Glomerular endothelial cell (primary cell): ENCODE measurements at places on chromosomes 3 and 15. TPM values are rescaled to one million over a fixed set of nuclear protein-coding genes. Genes with fewer than 3 reads are reported as not detected.

GRCh38 chr3:17300441-17300840 lies 415.7 kb downstream of the PLCL2 start:
- no peak for DNase-seq

GRCh38 chr3:54432975-54433374 lies 310.6 kb downstream of the CACNA2D3 start:
- DNase-seq: no peak

DNA sequence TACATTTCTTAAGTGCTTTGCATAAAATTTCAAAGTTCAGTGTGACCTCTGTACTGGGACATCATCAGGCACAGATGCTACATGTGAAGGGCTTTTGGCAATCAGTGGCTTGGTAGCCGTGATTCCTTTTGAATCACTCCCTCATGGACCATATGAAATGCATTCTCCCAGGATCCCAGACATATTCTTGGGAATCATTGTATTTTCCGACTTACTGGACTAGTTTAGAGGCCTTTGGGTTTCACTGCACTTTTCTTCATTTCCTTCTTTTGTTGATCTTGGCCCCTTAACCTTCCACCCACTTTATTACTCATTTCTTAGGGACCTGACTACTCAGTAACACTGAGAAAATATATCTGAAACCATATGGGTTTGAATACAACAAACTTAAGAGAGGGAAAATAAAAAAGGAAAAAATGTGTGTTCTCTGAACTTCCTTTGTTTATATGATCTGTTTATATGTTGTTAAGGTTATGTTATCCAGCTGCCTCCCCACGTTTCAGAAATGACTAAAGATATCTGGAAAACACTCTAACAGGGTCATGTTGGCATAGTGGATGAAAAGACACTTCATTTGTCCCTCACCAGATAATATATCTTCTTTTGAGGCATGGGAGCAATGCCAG lies 35.1 kb downstream of the HMG20A start:
- DNase-seq: peak; percentile 83

DNA sequence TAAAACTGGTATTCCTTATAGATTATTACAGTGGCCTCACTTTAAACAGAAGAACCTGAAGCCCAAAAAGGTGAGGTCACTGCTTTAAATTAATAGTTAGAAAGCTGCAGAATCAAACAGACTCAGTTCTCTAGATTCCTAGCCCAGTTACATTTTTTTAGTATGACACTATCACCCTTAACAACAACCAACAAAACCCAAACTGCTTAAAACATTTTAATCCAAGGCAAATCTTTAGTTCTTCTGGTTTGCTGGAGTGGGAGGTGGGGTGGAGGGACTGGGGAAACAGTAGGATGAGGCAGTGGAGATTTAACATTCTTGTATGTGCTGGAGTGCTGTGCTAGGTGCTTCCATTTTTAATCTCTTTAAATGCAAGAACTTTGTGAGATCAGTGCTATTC lies 631.6 kb upstream of the KCNMB2 start:
- no peak for DNase-seq

GRCh38 chr3:161137260-161137659 lies 32.1 kb upstream of the B3GALNT1 start:
- no peak for DNase-seq

Gene CX3CR1
- total RNA-seq: not detected in 2 replicates

Gene CGGBP1
- 48.6 and 49.1 TPM in 2 replicates for total RNA-seq

Gene SEMA6D
- total RNA-seq: 2.7 and 5.6 TPM in 2 replicates

DNA sequence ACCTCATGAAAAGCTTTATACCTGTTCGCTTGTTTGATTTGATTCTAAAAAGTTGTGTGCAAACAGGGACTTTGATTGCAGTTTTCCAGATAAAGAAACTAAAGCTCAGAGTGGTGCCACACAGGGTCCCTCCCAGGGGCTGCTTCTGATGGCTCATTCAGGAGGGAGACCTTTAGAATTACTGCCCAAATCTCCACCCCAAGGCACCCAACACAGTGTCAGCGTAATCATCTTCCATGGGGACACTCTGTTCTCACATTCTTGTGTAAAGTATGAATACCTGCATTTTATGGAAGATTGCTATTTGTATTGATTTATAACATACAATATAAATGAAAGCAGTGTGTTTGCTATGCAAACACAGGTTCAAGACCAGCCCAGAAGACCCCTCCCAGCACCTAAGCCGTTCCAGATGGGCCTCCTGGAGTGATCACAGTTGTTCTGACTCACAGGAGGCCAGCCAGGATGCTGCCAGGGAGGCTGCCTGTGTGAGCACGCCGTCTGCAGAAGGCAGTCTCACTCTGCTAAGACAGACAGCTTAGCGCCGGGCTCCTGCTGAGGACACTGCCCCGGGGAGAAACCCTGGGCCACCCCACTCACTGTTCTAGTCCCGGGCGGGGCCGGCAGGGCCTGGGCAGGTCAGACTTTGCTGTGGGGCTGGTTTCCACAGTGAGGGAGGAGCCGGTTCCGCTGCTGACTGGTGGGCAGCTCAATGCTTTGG lies 185.6 kb downstream of the FAM43A start:
- DNase-seq: no peak

DNA sequence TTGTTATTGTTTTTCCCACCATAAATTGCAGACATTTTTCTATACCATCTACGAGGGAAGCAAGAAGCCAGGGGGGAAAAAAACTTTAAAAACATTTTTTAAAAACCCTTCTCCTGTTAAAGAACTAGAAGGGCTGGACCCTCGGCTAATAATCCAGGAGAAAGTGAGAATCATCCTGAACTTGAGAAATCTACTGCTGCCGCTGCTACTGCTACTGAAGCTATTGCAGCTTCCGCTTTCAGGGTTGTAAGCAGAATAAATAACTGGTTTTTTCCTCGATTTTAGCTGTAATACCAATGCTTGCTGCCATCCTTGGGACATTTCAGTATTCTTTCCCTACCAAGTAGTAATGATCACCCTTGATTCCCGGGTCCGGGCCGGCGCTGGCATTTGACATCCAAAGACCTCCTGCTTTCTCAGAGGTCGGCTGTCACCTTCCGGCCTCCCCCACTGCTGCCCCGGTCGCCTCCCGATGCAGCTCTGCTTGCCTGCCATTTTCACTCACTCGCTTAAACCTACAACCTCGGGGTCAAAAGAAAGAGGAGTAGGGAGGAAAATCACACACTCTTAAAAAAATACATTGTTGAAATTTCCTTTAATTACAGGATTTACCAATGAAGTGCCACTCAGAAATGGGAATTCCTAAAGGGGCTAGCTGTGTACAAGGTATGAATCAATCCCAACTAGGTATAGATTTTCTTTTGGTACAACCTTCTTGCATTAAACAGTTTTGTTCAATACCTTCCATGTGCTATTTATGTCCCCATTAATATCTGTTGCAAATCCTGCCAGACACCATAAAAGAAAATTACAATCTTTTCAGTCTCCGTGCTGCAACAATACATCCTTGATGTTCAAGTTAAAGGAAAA lies 674 bp upstream of the MECOM start:
- no peak for DNase-seq

GRCh38 chr3:160448845-160449635 lies 546 bp downstream of the TRIM59 start:
- no peak for DNase-seq

- no peak for DNase-seq
Observed at GRCh38 chr15:51387699-51388041, 46.2 kb downstream of the GLDN start.

Gene DPPA4
- total RNA-seq: 0.92 TPM in 1 of 2 replicates, not detected in the other

Gene AADACL2
- not detected in 2 replicates for total RNA-seq

Gene SLC22A13
- total RNA-seq: not detected in 2 replicates

DNA sequence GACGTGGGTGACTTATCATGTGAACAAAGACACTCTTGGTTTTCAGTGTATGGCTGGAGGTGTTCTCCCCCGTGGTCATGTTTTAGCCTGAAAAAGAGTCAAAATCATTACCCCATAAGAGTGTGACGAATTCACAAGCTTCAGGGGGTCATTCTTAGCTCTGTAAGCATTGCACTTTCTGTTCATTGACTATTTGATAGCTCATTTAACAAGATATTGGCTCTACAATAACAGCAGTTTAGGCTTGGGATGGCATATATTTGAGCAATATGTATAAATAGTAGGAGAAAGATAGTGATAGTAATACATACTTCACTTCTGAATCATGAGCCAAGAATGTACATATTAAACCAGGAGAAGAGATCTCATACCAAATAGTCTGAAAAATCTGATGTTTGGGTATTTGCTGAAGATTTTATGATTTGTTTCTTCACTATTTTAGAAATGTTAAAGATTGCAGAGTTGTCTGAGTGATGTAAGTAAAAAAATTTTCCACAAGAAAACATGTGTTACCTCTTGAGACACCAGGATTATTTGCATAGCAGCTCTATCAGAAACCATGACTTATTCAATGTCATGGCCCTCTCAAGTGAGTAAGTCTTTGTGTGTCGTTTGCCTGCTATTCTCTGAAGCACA lies 996.0 kb downstream of the OTOL1 start:
- DNase-seq: no peak

- DNase-seq: no peak
Observed at GRCh38 chr15:39281094-39281493, 299.8 kb upstream of the THBS1 start.

GRCh38 chr15:87211547-87211946 lies 1045.0 kb downstream of the NTRK3 start:
- no peak for DNase-seq

DNA sequence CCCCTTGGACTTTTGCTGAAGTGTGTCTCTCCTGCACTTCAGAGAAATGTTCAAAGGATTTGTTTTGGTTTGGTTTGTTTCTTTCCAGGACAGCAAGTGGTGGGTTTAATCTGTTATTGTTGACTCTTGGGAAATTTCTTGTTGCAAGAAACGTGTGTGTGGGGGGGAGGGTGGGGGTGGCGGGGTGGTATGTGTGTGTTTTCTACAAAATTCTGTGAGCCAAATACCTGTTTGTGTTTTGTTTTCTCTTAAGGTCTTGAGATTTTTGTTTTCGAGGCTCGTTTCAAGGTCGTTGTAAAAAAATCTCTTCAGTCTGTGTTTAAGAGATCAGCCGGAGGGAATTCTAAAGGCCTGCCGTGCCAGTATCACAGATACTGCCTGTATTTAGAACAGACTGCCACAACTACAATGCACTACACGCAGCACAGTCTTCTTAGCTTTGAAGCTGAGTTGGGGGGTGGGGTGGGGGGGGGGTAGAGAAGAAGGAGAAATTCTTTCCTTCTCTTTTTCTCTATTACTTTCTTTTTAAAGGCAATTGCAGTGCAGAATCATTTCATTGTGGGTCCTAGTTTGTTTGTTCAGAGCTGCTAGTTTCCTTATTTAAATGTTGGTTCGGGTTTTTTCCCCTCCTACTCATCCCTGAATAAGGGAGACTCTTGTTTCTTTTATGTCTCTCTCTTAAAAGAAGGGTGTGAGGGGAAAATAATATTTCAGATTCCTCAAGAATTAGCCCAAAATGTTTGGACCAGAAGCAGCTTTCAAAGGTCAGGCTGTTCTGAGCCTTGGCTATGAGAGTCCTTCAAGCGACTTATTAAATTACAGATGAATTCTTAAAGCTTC lies 1.4 kb upstream of the BCL6 start:
- DNase-seq: no peak

DNA sequence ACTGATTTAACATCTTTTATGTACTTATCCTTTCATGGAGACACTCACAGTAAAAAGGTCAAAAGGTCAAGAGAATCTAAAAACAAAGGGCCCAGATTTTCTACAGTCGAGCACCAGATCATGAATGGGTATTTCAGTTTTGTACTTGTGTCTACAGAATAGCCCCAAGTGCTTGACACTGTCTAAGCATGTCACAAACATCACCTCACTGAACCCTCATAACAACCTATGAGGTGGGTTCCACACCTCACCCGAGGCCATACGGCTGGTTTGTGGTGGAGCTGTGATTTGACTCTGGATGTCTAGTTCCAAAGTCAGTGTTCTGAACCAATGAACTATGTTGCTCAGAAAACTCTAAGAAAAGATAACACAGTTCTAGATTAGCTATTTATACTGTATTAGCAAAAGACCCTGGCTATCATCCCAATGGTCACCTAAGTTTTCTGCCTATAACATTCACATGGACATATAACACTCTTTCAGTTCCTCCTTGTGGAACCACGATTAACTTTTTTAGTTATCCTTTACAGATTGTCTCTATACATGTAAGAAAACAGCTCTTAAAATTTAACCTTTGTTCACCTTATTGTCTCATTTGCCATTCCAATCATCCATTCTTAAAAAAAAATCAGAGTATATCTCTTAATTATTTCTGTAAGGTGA lies 25.5 kb downstream of the TM6SF1 start:
- DNase-seq: no peak

DNA sequence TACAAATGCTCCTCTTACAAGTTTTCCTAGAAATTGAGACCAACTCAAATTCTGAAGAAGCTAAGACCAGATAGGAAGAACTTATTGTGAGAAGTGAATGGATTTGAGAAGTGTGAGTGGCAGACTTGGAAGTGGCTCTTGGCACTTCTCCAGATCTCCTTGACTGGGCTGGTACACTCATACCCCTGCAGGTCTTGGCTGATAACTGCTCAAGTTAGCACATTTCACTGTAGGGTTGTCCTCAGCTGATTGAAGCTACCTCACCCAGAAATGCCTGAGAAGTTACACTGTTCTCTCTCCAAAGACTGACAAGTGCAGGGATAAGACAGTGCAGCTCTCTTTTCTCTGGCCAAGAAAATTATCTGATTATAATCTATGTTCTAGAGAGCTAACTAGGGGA lies 16.5 kb upstream of the CLDN1 start:
- DNase-seq: no peak

DNA sequence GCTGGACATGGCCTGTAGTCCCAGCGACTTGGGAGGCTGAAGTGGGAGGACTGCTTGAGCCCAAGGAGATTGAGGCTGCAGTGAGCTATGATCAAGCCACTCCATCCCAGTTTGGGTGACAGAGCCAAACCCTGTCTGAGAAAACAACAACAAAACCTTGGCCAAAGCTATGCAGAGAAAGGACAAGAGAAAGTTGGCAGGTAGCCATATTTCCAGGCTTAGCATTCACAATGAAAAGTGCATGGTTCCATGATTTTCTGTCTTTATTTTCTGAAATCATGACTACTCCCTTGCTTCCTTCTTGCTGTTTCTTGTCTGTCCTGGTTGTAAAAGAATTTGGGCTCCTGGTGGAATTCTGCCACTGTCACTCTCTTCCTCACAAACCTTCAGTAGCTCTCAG lies 284.6 kb upstream of the C2CD4B start:
- DNase-seq: no peak

GRCh38 chr3:37993460-37993819 lies 2.9 kb downstream of the VILL start:
- DNase-seq: no peak

- DNase-seq: no peak
Observed at GRCh38 chr3:171556148-171556547, 95.9 kb upstream of the TNIK start.

- DNase-seq: no peak
Observed at GRCh38 chr3:33007776-33008175, 56.3 kb downstream of the CCR4 start.

Gene QRICH1
- total RNA-seq: 73.8 and 205 TPM in 2 replicates
